ENCODE measurements at places on chromosomes 6 and 20.

DNA sequence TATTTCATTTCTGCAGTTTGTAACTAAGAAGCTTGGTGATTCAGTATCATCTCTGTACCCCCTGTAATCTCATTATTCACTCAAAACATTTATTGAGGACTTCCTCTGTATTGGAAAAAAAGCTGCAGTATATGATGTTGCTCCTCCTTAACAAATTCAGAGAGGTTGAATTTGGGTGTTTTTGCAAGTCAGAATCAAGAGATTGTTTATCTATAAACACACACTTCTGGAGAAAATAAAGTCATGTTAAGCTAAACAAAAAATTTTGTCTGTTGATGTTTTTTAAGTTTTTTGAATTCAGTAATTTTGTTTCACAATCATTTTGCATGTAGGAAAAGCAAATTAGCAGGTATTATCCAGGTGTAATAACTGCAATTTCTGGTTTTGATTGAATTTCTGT, 11.4 kb upstream of the RHAG start:
- no peak for DNase-seq

DNA sequence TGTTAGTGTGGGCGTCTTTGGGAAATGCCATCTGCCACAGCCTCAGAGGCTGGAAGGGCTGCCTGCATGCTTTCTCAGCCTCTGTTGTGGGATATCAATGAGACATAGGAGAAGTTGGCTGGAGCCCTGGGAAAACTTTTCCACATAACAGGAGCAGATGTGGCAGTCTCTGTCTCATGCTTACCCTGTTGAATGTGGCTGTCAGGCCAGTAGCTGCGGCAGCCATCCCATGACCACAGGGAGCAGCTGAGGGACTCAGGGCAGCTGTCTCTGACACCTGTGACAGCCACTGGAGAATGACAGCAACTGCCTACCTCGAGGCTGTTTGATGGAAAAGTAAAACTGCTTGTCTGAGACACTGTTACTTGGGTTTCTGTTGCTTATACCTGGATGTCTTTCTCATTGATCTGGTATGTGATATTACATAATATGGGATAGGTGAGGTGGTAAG, 64.4 kb downstream of the TULP4 start:
- no peak for DNase-seq

GRCh38 chr20:3071610-3072529, at the start of gene OXT:
TSS of gene OXT (plus strand) at chr20:3071620. CDS start at chr20:3071656, 36 bp downstream.
- peak; percentile 74 for DNase-seq

DNA sequence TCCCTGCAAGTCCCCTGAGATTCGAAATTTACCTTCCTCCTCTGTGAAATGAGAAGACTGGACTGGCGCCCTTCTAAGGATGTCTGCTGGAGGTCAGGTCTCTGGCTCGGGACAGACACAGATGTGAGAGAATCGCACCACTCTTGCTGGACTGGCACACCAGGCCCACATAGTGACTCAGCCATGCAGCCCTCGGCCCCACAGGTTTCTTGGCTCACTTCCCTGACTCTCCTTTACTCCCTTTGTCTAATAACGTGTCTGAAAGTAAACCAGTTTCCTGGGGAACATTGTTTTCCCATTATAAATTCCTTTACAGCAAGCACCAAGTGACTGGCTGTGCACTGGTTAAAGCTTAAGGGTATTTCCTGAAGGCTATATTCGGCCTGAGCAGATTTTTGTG, 106.7 kb upstream of the PLEKHG1 start:
- DNase-seq, result no peak

GRCh38 chr20:51156041-51156982, 133.4 kb upstream of the KCNG1 start:
- no peak for DNase-seq

DNA sequence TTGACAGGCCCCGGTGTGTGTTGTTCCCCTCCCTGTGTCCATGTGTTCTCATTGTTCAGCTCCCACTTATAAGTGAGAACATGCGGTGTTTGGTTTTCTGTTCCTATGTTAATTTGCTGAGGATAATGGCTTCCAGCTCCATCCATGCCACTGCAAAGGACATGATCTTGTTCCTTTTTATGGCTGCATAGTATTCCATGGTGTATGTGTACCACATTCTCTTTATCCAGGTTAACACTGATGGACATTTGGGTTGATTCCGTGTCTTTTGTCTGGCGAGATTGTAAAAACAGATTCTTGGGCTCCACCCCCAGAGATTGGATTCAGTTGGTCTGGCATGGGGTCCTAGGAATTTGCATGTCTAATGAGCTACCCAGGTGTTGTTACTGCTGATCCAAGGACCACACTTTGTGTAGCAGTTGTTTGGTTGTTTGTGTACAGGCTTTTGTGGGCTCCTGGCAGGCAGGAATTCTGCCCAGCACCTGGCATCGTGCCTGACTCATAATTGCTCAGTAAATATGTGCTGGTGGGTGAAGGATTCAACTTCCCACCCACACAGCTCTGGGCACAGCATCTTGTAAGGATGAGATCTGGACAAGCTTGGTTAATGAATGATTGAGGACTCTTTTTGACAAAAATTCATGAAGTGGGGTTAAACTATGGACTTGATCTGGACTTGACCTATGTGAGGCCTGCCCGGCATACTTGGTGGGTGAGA, 5.2 kb downstream of the TOX2 start:
- DNase-seq, result no peak

- DNase-seq, result no peak
Measured at GRCh38 chr6:159505140-159505922, 187.7 kb downstream of the SOD2 start.

GRCh38 chr20:37777012-37777950, 83.5 kb downstream of the CTNNBL1 start:
- no peak for DNase-seq

DNA sequence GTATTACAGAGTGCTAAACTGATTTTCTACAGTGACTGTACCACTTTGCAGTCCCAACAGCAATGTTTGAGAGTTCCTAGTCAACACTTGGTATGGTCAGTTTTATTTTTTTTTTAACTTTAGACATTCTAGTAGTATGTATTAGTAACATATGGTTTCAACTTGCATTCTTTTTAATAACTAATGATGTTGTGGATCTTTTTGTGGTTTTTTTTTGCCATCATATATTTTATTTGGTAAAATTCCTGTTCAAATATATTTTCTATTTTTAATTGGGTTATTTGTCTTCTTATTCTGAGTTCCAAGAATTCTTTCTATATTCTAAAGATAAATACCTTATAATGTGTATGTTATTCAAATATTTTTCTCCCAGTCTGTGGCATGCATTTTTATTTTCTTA, 189.4 kb upstream of the ECI2 start:
- no peak for DNase-seq

GRCh38 chr20:50041246-50041873, 58.6 kb downstream of the SNAI1 start:
- DNase-seq, result no peak

- no peak for DNase-seq
Measured at GRCh38 chr6:64591676-64592036, 956.1 kb downstream of the PHF3 start.

DNA sequence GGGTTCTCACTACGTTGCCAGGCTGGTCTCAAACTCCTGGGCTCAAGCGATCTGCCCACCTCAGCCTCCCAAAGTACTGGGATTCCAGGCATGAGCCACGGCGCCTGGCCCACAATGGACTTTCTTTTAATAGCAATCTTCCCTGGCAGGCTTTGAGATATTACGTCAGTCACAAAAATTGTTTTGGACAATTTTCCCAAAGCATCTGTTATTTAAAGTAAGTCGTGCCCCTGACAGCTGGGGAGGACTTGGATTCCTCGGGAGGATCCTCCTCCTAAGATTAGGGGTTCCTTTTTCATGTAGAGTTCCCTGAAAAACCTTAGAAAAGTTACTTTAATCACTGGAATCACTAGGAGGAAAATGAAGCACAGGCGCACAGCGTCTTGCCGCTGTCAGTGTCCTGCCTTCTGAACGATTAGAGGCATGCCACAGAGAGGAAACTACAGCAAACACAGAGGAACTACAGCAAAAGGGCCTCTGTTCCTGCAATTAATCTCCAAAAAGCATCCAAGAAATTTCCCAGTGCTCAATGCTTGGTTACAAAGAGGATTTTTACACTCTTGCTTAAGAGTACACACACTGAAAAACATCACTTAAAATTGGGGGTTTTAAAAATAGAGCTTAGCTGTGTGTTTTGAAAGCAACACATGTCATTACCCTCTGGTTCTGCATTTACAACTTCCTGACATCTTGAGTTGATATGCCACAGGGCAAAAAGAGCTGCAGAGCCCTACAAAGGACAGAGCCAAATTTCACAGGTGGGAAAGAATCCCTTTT, 4.5 kb downstream of the ACSS1 start:
- DNase-seq, result no peak

DNA sequence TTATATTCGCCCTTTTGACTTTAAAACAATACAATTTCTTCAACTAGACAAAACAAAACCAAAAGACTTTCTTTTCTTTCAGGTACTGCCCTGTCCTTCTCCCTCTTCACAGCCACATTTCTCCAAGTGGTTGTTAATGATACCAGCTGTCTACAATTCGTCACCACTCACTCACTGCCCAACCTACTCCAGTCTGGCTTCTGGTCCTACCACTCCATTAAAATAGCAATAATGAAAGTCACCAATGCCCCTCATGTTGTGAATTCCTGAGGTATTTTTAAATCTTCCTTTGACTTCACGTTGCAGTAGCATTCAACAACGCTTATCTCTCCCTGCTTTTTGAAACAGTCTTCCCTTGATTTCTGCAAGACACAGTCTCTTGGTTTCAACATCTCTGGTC, 11.6 kb upstream of the MAN1A1 start:
- no peak for DNase-seq

DNA sequence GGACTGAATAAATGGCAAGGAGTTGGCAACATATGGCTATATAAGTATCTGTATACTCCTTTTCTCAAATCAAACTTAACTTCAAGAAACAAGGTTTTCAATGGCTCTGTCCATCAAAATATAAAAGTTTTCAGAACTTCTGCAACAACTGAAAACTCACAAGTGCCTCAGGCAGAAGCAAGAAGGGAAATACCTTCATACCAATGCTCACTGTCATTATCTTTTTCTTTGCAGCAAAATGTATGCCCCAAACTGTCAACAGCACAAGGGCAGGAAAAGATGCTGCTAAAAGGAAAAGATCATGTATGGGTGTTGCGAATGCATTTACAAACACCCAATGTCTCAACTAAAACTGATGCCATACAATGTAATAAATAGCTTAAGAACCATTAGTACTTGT, 45.9 kb downstream of the PTPRK start:
- no peak for DNase-seq

- no peak for DNase-seq
Measured at GRCh38 chr20:36396847-36397630, 90.9 kb downstream of the DLGAP4 start.

DNA sequence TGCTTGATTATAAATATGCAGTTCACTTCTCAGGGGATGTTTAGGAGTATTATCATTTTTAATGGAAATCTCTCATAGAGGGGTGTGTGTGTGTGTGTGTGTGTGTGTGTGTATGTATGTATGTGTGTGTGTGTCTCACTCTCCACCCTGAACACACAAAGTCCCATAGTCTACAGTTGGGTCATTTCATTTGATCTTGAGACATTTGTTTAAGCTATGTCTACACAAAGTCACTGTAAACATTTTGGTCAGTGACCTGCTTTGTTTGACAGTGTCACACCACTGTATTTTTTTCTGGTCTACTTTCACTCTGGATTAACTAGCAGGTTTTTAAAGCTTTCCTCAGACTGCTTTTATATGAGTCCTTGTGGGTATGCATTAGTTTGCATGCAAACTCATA, 215.2 kb downstream of the GRIK2 start:
- DNase-seq, result no peak

GRCh38 chr20:16917636-16918035, 169.5 kb downstream of the OTOR start:
- DNase-seq, result no peak

DNA sequence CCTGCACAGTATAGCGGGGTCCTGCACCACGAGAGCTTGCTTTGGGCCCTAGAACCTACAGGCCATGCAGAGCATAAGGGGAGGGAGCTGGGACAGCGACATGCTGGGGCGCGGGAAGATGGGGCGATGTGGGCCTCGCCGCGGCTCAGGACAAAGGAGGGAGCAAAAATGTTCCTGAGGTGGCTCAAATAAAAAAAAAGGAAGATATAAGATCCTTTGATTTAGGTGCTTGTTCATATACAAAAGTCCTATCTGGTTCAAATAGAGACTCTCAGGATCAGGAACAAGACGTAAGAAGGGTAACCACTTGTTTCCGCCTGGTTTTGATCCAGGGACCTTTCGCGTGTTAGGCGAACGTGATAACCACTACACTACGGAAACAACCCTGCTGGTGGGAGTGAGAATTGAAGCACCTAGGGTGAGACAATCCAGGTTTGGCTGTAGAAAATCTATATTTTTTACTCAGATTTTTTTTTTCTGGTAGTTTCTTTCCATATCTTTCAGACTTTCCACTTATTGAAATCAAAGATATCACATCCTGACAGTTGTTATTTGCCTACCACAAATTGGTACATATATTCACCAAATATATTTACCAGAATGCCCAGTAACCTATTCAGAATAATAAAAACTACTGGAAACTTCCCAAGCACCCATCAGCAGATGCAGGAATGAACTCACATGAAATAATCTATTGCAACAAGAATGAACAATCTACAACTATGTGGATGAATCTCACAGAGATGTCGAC, 177.9 kb upstream of the ZNF184 start:
- no peak for DNase-seq

GRCh38 chr6:52361414-52361944, 472 bp upstream of the PAQR8 start:
- DNase-seq, result peak; percentile 5

GRCh38 chr6:165976684-165977083, 191.0 kb downstream of the TBXT start:
- no peak for DNase-seq

DNA sequence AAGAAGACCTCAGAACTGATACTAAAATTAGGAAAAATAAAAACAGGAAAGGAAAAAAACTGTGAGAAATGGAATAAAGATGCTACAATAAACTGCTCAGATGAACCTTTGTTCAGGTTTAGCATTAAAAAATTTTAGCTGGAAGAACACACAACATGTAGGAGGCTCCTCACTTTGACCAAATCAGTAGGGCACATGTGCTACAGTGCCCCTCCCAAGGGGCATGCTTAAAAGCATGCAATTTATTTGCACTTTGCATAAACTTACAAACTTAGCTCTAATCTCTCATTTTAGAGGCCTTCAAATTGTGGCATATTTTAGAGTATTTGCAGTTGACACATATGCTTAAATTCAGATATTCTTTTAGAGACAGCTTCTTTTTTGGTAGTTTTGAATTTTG, 570.2 kb downstream of the UTRN start:
- DNase-seq, result no peak

- no peak for DNase-seq
Measured at GRCh38 chr6:159038914-159039884, 5.6 kb downstream of the TAGAP start.

GRCh38 chr6:5028921-5029320, 25.1 kb upstream of the RPP40 start:
- no peak for DNase-seq

- no peak for DNase-seq
Measured at GRCh38 chr6:159713984-159714383, 13.3 kb upstream of the WTAP start.

- DNase-seq, result no peak
Measured at GRCh38 chr6:158021814-158022748, 40.4 kb downstream of the SYNJ2 start.

Data from activated CD4-positive, alpha-beta T cell treated with anti-CD3 and anti-CD28 coated beads for 4 hours (primary cell).